ENCODE measurements at places on chromosomes 11 and 22. TPM values are rescaled to one million over a fixed set of nuclear protein-coding genes. Genes with fewer than 3 reads are reported as not detected.

The MUC2 gene
- total RNA-seq, result not detected

The ADM2 gene
- total RNA-seq, result 3.0 TPM

The GSTP1 gene
- 312 TPM for total RNA-seq

The GGTLC3 gene
- not detected for total RNA-seq

The MAPK12 gene
- total RNA-seq, result 20.1 TPM

The DMC1 gene
- 14.2 TPM for total RNA-seq
